BJ (cell line): ENCODE measurements at places on chromosomes 12 and 14.

DNA sequence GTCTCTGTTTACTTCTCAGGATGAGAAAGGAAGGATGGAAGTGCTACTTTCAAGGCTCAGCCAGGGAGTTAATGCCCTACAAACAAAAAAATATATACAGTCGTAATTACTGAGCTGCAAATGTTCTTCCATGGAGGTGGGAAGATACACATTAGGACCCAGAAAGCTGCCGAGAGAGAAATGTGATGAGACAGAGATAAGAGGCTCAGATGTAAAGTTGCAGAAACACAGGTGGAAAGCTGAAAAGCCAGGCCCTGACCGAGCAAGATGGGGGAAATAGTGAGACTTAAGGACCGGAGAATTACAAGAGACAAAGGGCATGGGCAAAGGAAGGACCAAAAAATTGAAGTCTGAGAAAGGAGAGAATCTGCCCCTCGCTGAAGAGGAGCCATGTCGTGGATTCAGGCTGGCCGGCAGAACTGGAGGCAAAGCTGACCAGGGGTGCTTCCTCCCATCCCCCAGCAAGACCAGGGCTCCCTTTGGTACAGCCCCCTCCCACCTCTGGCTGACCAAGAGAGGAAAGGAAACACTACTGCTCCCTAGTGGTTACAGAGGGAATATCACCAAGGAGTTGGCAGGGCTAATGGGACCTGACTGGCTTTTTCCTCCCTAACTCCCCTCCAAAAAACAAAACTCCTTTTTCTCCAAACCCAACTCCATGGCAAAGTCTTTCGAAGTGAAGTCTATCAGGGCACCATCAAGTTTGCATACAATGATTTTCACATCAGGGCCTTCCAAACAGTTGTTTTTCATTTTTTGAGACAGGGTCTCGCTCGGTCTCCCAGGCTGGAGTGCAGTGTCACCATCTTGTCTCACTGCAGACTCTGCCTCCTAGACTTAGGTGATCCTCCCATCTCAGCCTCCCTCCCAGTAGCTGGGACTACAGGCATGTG is 12.1 kb downstream of the ZFHX2 start:
- no peak for DNase-seq

- no peak for DNase-seq
Observed at GRCh38 chr12:107458163-107458562, 227.4 kb upstream of the PWP1 start.

DNA sequence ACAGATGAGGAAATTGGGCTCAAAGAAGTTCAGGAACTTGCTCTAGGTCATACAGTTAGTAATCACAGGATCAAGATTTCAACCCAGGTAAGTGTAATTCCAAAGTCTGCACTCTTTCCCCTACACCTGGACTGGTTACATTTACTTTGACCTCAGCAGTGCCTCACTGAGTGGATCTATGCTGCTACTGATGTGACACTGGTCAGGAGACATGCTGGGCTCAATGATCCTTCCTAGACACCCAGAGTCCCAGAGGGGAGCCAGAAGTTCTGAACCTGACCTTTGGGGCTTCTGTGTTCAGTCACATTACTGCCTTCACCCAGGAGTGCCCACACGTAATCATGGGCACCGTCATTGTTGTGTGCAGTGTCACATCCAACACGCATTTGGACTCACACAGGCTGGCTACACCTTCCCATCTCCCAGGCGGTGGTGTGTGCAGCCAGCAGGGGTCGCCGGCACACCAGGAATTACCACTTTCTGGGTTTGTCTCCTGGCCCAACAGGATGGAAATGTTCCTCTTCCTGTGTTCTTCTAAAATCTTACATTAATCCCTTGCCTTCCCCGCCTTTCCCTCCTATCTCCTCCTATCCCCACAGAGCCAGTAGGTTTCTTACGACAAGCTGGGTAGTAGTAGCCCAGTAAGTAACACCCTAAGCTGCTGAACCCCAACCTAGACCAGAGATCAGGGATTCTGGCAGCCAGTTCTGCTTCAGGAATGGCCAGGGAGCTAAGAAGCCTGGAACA is 25.6 kb downstream of the CALCOCO1 start:
- DNase-seq, result no peak

- DNase-seq, result no peak
Observed at GRCh38 chr14:68497011-68497410, 295.9 kb downstream of the ZFP36L1 start.

DNA sequence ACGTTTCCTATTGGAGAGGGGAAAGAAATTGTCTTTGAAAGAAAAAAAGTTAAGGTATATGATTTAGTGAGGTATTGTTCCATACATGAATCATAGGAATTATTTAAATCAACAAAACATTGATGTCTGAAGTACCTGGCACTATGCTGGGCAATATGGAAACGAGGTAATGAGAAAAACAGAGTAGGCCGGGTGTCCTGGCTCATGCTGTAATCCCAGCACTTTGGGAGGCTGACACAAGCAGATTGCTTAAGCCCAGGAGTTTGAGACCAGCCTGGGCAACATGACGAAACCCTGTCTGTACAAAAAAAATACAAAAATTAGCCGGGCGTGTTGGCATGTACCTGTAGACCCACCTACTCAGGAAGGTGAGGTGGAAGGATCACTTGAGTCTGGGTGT is 45.9 kb downstream of the AEBP2 start:
- DNase-seq, result no peak

GRCh38 chr12:130423991-130424857 is 86.5 kb downstream of the PIWIL1 start:
- DNase-seq, result no peak

- no peak for DNase-seq
Observed at GRCh38 chr14:84340938-84341337, 1189.0 kb upstream of the FLRT2 start.

DNA sequence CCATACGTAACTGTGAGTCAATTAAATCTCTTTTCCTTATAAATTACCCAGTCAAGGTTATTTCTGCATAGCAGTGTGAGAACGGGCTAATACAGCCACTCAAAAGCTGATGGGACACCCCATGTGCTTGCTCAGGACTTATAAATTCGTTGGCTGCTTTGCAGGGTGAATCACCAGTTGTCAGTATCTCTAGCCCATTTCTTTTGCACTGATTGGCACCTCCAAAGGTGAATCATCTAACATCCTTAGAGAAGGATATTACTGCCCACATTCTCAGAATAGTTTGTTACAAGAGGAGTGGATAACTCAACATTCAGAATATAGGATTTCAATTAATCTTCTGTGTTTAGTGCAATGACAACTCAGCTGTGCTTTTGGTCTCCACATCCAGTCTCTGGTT is 601.5 kb downstream of the KCNH5 start:
- no peak for DNase-seq

GRCh38 chr12:23885394-23885793 is 64.1 kb downstream of the SOX5 start:
- DNase-seq, result no peak

DNA sequence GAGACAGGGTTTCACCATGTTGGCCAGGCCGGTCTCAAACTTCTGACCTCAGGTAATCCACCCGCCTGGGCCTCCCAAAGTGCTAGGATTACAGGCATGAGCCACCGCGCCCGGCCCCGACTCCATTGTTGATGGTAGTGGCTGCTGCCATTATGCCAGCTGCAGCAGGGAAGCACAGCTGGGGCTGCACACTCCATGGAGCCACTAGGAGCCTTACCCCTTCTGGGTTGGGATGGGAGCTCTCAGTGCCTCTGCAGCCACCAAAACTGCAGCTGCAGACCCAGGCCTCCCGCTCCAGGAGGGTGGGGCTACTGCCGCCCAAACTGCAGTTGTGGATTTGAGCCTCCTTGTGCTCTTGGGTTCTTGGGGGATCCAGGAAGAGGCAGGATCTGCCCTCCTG is 25.9 kb downstream of the TCHP start:
- no peak for DNase-seq

DNA sequence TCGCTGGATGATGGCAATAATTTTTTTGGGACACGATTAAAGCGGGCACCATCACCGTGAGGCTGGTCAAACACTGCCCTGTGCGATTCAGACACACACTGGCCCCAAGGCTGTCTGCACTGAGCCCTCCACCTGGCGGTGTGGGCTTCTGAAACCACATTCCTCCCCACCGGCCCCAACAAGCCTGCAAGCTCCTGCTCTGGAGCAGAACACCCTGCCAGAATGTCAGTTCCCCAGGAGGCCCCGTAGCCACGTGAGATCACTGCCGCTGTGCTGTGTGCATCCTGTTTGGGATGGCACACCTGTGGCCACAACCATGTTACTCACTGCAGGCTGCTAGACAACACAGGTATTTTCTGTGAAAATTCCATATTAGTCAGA is 7.9 kb downstream of the GSC start:
- DNase-seq, result no peak

DNA sequence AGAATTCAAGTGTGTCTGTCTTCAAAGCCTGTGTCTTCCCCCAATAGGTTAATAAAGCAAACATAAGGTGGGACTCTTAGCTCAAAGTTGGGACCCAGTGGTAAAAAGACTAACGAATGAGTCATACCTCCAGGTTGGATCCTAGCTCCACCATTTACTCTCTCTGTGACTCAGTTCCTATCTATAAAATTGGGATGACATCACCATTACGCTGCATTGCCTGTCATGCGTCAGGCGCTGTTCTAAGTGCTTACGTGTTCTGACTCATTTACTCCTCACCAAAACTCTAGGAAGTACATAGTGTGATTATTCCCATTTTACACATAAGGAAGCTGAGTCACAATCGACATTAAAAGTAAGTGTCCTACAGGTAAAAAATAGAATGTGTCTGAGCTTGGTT is 915.8 kb downstream of the VRK1 start:
- no peak for DNase-seq

GRCh38 chr12:68499616-68500015 is 111.1 kb upstream of the RAP1B start:
- DNase-seq, result no peak

- no peak for DNase-seq
Observed at GRCh38 chr12:23666866-23667265, 282.6 kb downstream of the SOX5 start.

- no peak for DNase-seq
Observed at GRCh38 chr12:1915082-1915968, 3.1 kb downstream of the CACNA2D4 start.

DNA sequence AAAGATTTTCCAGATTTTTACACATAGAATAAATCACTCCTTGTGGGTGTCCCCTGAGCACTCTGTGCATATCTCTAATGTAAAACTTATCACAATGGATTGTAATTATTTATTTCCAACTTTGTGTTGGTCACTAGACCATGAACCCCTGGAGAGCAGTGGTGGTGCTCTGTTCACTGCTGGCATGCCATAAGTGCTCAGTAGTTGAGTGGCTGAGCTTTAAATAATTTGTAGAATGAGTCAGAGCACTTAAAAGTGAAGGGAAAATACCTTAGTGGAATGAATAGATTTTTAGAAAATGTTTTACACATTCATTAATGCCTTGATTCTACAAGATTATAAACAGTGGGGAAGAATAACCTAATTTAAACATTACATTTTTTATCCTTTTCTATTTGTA is 6.3 kb downstream of the MGAT4C start:
- no peak for DNase-seq

DNA sequence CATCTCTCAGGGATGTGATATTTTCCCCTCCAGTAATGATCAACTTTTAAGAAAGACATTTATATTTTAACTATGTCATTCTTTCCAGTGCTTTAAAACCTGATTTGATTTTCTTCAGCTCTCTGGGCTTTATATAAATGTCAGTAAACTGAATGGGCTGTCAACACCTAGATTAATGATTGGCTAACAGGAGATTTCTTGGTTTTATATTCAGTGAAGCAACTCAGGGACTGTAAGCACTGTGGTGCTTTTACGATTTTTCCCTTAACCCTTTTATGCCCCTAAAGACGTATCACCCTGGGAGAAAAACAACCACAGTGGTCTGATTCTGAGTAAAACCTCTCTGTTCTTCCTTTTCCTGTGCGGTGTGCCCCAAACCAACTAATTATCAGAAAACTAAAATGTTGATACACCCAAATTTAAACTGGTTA is 38.0 kb downstream of the PTGER2 start:
- no peak for DNase-seq
